ENCODE measurements at places on chromosomes 16 and 17. TPM values are rescaled to one million over a fixed set of nuclear protein-coding genes. Genes with fewer than 3 reads are reported as not detected.

DNA sequence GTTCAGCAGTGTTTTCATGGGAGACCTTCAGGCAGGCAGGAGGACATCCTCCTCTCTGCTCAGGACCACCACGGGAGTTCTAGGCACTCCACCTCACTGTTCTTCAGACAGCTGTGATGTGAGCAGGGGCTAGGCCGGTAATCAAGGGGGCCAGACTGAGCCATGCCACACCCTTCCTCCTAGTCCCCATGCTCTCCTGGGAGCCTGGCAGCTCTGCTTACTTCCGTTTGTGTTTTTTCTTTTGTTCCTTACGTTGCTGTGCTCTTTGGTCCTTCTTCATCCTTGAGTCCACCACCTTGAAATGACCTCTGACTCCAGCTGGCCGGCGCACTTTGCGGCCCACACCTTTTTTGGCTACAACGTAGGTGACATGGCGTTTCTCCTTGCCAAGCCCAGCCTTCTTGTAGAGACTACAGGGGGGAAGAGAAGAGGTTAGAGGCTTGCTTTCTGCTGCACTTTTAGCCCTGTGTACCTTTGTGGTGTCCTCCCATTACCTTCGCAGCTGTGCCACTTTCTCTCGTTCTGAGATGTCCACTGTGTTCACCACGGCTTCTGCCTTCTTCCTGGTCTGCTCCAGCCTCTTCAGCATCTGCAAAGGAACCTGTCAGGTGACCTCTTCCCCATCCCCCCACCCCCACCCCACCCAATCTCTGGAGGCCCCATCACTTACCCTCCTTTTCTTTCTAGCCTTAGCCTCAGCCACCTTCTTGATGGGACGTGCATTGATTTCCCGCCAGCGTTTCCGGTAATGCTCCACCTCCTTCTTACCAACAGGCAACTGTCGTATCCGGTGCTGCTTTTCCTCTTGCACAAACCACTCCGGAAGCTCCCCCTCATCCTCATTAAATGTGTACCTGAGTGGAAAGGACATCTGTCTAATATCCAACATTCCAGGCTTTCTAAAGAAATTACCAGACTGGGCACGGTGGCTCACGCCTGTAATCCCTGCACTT lies 7.4 kb upstream of the PSMC5 start:
- no peak for DNase-seq

- DNase-seq = no peak
These were observed 220.0 kb downstream of the NTN1 start for GRCh38 chr17:9241371-9241712.

- no peak for DNase-seq
These were observed 13.5 kb upstream of the ITGB3 start for GRCh38 chr17:47239967-47240651.

CYGB gene
- 0.23 TPM for total RNA-seq

CSH2 gene
- total RNA-seq = not detected

CRHR1 gene
- total RNA-seq = not detected

GRCh38 chr16:76483307-76483909 lies 206.2 kb downstream of the CNTNAP4 start:
- DNase-seq = no peak
